ENCODE measurements at places on chromosomes 2 and 18.

- DNase-seq, result no peak
Measured at GRCh38 chr2:11637546-11637945, 32.4 kb downstream of the NTSR2 start.

GRCh38 chr2:167438206-167438605, 549.9 kb downstream of the XIRP2 start:
- DNase-seq, result no peak

DNA sequence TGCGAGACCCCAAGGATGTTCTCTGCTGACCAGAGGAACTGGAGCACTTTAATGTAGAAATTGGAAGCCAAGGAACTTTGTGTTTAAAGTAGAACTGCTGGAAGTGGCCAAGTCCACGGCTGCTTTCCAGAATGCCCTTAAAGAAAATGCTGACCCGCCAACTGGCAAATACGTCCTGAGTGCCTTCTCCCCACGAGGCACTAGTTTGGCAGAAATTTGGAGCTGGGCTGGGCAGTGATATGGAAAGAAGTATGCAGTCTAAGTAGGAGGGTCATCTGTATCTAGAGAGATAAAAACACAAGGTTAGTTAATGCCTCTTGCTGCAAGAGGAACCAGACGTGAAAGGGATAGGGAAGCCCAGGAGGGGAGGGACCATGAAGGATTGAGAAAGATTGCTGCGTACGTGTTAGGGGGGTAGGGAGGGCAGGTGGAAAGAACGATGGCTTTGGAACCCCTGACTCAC, 59.3 kb upstream of the RFX8 start:
- DNase-seq, result no peak

GRCh38 chr2:63667132-63667700, 78.5 kb downstream of the MDH1 start:
- DNase-seq, result no peak

GRCh38 chr2:126187668-126188067, 468.3 kb upstream of the GYPC start:
- DNase-seq, result no peak

DNA sequence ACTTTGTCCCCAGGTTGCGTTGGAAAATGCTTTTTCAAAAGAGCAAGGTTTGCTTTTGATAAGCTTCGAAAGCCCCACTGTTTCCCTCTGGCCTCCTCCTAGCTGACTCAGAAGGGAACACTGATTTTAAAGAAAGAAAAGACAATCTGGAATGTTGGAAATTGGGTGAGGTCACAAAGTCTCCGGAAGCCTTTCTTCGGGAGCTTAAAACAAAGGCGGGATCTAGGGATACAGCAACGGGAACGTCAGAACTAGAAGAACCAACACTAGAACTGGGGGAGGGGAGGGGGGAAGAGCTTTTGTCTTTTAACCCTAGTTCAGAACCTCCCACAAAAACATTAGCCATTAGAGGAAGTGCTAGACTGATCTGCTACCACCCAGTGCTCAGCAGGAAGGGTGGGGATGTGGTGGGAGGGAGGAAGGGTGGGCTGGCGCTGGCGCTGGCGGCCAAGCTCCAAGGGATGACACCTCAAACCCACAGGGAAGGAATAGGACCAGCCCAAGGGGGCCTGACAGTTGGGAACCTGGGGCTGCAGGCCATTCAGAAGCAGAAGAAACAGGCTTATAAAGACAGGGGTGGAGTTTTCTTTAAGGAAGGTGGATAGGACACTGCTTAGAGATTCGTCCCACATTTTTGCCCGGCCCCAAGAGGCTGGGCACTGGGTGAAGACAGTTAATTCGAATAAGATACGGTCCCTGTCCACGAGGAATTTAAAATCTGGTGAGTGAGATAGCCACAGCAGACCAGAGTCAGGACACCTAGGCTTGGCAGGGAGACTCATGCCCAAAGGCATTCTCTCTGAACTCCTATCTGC, 1.7 kb downstream of the TMSB10 start:
- DNase-seq, result peak; percentile 70

DNA sequence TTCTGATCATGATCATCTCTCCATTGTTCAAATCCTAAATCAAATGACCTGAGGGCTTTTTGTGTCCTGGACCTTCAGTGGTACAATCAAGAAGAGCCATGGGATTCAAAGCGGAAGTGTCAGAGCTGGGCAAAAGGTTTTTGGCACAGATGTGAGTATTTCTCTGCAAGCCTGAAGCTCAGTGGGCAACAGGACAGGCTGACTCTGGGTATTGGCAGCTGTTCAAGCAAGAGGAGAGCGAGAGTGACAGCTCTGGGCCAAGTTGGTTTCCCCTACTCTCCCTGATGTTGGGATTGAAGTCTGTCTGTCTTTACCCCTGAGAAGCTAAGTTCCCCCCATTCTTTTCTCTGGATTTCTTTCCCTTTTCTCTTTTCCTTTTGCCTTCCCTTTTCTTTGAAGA, 33.3 kb downstream of the DSEL start:
- DNase-seq, result no peak

DNA sequence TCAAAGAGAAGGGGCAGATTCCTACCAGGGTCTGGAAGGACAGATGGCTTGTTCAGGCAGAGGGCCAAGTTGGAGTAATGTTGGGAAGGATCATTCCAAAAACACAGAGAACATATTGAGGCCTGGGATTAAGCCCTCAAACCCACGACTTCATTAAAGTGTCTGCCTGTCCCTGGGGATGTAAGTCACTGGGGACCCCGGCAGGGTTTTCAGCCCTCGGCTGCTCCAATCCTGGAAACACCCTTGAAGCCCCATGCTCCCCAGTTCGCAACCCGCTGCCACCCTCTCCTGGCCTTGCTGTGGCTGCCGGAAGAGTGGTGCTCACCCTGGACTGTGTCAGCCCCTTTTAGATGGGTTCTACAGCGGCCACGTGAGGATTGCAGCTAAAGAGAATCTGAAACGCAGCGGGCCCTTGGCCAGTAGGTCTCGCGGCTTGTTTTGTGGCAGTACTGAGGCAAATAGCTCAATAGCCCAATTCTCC, 79.9 kb downstream of the EPAS1 start:
- DNase-seq, result no peak

GRCh38 chr2:118223511-118223991, 135.3 kb downstream of the INSIG2 start:
- peak; percentile 40 for DNase-seq

DNA sequence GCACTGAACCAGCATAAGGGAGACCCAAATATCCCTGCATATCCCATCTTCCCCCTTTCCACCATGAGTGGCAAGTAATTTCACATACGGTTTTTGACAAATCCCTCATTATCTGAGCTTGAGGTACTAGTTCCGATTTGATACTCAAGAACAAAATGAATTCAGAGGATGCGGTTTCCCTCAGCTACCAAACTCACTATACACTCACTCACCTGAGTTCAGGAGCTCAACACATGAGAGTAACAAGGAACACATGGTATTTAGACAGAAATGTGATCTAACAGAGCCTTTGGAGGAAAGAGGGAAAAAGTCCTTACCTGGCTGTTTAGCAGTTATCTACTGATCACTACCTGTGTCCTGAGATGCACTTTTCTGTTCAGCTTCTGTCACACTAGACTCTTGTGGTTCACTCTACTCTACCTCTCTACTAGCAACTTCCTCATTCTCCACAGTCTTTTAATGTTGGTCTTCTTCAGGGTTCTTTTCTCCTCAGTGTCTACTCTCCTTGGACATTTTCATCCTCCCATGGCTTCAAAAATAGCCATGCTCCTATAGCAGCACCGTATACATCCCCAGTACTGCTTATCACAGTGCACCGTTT, 25.1 kb downstream of the ASXL2 start:
- DNase-seq, result no peak

DNA sequence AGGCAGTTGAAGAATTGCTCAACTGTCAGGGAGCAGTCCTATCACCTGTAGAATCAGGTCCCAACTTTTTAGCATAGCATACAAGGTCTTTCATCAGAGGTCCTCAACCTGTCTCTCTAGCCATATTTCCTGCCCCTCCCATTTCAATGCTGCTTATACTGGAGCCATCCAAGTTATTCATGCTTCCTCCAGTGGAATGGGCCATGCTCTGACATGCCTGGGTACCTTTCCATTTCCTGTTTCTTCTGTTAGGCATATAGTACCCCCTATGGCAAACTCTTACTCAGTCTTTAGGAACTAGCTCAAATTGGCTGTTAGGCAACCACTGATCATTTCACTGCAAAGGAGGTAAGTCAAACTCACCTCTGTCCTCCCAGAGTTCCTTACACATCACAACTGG, 51.0 kb upstream of the ABCA12 start:
- DNase-seq, result no peak

DNA sequence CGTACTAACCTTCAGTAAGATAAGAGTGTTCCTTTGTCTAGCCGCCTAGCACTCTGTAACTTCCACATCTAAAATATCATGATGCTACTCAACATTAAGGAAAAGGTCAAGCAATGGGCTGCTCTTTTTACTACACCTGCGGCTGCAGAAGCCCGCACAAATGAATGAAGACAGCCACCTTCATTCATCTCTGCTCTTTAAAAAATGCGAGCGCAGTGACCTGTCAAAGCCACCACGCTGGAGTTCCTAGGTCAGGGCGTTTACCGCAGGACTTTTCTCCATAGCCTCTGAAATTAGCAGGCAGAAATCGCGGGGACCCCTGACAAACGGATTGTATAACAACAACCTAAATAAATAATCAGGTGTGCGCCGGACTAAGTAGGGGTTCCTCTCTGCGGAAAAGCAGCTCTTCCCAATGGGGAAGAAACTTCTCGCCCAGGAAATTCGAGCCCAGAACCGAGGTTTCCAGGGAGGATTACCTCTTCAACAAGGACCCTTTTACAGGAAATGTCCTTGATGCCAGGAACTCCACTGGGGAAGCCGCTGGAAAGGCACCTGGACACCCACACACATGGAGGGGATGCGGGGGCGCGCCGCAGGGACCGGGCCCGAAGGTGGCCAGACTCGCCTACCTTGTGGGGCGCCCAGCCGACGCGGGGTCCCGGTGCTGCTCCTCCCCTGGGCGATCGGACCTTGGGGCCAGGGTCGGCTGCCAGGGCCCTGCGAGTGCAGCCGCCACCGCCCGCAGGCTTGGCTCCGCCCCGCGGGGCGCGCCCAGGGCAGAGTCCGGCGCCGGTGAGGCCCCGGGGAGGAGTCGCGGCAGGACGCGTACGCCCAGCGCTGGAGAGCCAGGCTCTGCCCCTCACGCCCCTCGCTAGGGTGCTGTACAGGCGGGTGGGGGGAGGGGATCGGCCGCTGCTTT, at the start of gene CCDC68:
Gene CCDC68 (minus strand): TSS at position 758 of the 922 bp plus-strand sequence. CDS start 16,670 bp downstream, outside the sequence.
- DNase-seq, result peak; percentile 37

- no peak for DNase-seq
Measured at GRCh38 chr2:236078297-236079255, 89.6 kb downstream of the GBX2 start.

GRCh38 chr2:48531141-48531648, 1.2 kb downstream of the STON1 start:
- peak; percentile 69 for DNase-seq

GRCh38 chr2:166158546-166158945, 30.7 kb upstream of the SCN1A start:
- no peak for DNase-seq

DNA sequence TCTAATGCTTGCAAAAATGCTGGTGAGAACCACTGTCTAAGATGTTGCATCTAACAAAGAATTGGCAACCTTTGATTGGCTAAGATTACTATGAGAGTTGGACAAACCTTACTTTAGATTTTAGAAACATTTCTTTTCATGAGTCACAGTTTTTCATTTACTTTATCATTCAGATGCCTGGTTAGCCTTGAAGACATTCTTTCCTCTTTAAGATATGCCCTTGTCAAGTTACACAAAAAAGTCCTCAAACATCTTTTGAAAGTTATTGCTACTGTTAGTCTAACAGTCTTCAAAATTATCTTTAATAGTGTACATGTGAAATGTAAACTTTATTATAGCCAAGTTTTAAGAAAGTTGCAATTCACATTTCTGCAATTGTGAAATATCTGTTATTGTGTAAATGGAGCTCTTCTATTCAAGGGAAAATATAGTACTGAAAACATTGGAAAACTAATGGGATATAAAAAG, 276.3 kb downstream of the RND3 start:
- DNase-seq, result no peak

- no peak for DNase-seq
Measured at GRCh38 chr2:77391119-77391518, 131.1 kb downstream of the LRRTM4 start.

DNA sequence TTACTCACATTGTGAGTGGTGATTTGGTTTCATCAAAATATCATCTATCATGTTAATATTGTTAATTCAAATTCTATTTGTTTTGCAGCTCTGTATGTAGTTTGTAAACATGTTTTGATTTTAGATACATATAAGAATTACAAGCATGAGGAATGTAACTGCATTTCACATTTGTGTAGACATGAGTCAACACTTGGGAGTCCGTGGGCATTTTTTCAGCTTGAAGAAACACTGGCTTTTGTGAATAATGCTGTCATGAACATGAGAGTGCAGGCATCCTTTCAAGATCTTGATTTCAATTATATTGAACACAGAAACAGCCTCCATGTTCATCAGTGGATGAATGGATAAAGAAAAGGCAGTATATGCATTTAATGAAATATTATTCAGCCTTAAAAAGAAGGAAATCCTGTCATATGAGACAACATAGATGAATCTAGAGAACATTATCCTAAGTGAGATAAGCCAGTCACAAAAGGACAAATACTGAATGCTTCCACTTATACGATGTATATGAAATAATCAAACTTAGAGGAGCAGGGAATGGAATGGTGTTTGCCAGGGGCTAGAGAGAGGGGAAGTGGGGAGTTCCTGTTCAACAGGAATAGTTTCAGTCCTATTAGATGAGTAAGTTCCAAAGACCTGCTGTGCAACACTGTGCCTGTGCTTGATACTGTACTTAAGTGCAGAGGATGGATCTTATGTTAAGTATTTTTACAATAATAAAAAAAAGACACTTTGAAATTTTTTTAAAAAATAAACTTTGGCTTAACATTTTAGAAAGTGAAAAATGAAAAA, 194.9 kb downstream of the LRATD1 start:
- DNase-seq, result no peak

- DNase-seq, result no peak
Measured at GRCh38 chr18:76571689-76572088, 76.6 kb upstream of the ZNF516 start.

DNA sequence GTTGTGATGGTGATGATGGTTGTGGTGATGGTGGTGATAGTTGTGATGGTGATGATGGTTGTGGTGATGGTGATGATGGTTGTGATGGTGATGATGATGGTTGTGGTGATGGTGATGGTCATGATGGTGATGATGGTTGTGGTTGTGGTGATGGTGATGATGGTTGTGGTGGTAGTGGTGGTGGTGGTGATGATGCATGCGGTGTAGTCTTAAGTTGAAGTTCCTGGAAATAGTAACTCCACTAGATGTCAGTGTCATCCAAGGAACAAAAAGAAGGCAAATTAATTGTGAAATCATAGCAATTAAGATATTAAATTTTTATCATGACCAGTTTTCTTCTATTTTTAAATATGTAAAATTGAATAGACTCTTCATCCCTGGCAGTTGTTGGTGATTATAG, 309.2 kb downstream of the AGAP1 start:
- DNase-seq, result no peak

DNA sequence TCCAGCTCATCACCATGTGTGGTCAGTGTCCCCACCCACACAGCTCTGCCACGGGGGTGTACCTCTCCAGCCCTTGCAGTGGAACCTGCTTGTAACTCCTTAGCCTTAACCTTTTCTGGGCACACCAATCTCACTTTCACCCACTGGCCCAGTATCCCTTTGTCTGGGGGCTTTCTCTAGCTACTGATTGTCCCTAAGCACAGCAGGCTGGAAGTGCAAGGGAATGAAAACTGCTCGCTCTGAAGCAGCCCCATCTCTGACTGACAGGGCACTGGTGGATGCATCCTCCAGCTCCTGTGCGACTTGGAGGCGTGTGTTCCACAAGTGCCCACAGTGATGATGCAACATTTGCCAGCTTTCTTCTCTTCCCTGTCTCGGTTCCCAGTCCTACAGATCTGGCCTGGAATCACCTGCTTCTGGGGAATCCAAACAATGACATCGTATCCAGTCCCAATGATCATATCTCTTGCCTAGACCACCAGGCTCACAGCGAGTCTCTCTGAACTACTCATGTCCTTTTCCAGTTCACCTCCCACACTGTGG, 33.6 kb downstream of the SCTR start:
- DNase-seq, result no peak

Measured in left hindlimb (tissue), 1 donor.